ENCODE measurements at places on chromosomes 1 and 21.

GRCh38 chr1:186837806-186838205 is 9.1 kb downstream of the PLA2G4A start:
- no peak for DNase-seq

DNA sequence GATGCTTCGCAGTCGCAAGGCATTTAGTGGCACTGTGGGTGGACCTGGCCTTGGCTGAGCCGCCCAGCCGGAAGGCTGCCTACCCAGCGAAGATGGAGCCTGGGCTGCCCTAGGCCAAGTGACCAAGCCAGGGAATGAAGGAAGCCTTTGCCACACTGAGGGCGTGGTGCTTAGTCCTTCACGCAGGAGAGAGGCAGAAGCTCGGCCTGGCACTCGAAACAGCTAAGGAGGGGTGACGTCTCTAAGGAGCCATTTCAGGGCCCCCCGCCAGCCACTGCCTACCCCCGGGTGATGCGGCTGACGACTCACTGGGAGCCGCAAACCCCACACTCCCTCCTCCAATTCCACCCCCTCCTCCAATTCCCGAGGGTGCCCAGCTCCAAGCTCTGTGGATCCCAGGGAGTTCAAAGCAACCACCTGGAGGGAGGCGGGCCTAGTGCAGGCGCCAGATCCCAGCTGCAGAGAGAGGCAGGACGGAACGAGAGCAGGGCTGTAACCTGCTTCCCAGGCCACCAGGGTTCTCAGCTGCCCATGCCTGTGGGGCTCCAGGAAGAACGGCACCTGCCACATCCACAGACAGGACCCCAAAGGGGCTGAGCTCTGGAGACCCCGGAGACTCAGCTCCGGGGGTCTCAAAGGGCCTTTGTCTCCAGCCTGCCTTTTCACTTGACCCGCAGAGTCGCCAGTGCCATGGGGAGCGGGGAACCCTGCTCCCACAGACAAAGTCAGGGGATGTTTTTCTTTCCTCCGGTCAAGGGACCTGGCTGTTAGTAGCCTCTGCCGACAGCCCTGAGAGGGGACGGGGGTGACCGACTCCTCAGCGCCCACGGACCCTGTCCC is 75.8 kb downstream of the ARHGEF16 start:
- DNase-seq = no peak

- no peak for DNase-seq
Observed at GRCh38 chr1:97489834-97490233, 431.0 kb downstream of the DPYD start.

DNA sequence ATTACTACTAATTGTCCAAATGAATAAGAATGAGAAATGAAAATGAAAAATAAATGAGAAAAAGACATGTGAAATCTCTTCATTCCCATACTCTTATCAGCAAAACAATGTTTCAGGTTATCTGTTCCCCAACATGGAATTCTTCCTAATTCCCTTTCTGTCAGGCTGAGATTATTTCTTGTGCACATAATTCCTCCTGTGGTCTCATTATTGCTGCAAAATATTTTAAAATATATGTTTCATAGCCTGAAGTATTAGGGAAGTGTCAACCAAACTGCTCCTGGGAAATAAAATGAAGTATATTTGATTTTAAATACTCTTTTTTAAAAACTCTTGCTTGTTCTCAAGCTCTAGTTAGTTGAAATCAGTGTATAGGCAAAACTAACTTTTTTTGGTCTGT is 314.9 kb downstream of the USP25 start:
- no peak for DNase-seq
